RPMI7951 (cell line): ENCODE measurements at places on chromosomes 3 and 15. TPM values are rescaled to one million over a fixed set of nuclear protein-coding genes. Genes with fewer than 3 reads are reported as not detected.

- DNase-seq, result no peak
Observed at GRCh38 chr3:9314796-9315195, 48.1 kb upstream of the THUMPD3 start.

DNA sequence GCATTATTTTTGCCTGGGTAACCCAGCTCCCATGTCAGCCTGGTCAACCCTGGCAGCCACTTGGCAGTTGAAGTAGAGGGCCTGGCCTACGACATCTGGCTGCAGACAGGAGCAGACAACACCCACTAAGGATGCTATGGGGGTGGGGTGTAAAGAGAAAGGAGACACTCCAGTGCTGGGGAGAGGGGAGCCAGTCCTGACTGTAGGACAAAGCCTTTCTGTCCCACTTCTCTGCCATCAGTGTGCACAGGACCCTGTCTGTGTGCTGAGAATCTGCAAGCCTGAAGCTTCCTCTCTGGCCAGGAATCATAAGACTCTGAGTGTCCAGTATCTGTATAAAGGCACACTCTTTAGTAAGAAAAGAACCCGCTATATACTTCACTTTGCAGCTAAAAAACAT is 96.3 kb upstream of the CHRM5 start:
- no peak for DNase-seq

DNA sequence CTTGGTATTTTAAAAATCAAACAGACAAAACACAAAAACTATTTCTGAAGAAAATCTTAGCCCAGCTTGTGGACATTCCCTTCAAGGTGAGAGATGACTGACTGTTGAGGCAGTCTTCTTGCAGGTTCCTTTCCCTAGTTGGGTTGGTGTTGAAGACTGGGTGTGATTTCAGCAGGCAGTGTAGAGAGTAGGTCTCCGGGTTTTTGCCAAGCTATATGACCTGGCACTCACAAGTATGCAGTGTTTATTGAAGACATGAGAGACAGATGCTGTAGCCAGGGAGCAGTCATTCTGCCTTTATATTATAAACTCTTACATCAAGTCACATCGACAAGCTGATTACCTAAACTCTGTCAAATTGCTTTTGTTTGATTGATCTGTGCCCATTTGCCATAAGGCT is 17.5 kb downstream of the SENP8 start:
- DNase-seq, result no peak

- DNase-seq, result no peak
Observed at GRCh38 chr3:175948041-175948440, 1088.9 kb downstream of the NAALADL2 start.

DNA sequence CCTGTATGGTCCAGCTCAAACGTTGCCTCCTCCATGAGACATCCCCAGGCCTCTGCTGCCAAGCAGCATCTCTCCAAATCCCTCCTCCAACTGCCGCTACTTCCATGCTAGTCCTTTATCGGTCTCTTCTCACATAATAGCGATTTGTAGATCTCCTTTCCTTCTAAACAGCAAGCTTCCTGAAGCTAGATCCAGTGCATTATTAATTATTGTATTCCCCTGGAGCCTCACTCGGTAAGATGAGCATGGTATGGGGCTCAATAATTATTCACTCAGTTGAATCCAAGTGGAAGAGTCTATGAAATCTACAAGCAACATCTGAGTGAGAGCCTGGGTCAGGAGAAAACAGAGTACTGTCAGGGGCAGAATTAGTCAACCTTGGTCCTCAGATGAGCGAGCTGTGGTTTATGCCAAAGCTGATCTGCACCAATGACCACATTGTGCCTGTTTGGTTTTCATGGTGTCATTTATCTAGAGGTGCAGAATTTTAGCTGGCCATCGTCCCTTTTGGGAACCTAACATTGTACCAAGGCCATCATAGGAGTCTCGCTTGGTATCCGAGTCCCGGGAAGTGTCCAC is 93.8 kb upstream of the UBE2E1 start:
- peak; percentile 30 for DNase-seq

DNA sequence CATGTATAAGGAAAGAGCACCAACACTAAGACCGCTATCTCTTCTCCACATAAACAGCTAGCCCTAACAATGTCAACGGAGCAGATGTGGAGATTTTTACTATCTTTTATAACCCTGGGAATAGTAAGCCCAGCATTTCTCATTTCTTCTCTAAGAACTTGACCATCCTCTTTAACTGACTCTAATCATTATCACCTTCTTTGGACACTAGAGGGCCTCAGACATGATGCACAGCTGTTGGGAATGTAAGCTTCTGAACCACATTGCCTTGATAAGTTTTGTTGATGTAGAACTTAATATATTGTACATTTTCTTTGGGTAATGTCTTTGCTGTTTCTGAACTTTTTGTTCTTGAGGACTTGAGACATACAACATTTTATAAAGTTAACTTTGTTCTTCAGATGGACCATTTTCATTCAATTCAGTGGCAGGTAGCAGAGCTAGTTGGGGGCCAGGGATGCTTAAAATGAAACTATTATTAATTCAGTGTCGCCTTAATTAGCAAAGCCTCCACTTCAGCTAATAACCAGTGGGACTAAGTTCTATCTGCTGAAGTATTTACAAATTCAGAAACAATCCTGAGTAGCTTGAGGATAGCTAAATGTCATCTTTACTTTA is 9.6 kb upstream of the TAGLN3 start:
- DNase-seq, result peak; percentile 67

GRCh38 chr3:64278625-64279024 is 53.4 kb upstream of the PRICKLE2 start:
- DNase-seq, result peak; percentile 60

GRCh38 chr15:38130205-38130567 is 122.5 kb upstream of the SPRED1 start:
- no peak for DNase-seq

- peak; percentile 76 for DNase-seq
Observed at GRCh38 chr3:143326983-143327778, 207.6 kb downstream of the CHST2 start.

DNA sequence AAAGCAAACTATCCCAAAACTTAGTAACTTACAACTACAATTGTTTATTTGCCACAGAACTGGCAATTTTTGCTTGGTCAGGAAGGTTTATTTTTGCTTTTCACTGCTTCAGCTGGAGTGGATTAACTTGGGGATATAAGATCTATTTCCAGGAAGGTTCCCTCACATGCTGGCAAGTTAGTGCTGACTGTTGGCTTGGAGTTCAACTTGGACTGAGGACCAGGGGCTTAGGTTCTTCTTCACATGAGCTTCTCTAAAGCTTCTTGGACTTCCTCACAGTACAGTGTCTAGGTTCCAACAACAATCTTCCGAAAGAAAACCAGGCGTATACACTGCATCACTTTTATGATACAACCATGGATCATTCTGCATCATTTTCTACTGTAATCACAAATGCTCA is 264.4 kb downstream of the CHL1 start:
- DNase-seq, result no peak

DNA sequence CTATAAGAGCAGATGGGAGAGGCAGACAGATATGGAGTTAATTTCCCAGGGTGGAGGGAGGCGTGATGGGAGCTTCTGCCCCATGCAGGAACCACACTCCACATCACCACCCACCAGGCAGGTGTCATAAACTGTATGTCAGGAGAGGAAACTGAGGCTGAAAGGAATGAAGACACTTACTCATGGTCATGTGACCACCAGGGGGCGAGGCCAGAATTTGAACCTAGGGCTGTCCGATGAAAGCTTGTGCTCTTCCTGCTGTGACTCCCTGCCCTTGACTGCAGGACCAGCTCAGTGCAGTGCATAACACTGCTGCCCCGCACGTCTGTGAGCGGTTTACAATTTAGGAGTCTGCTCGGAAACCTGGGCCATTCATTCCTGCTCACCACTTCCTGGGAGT is 28.8 kb downstream of the NUP210 start:
- no peak for DNase-seq

- DNase-seq, result no peak
Observed at GRCh38 chr15:59539799-59540198, 71.8 kb upstream of the GCNT3 start.

DNA sequence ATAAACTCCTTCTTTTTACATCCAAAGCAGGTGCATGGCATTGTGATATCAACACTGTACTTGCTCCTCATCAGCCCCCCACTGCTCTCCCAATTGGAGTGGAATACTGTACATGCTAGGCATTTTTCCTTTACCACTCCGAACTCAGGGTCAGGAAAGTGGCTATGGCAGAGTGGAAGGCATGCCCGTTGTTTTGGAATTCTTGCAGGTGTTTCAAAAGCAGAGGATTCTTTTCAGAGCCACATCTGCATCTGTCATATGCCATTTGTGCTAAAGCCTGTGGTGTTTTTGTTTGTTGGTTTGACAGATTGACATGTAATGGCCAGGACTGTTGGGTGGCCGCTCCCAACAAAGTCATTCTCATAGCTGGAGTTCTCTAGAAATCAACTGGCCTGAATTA is 41.7 kb downstream of the SOX2 start:
- no peak for DNase-seq

- DNase-seq, result peak; percentile 79
Observed at GRCh38 chr3:14391033-14391432, 11.4 kb upstream of the SLC6A6 start.

GRCh38 chr3:25894101-25894500 is 104.2 kb downstream of the OXSM start:
- no peak for DNase-seq

SUMF1 gene
- total RNA-seq, result 42.5 and 43.5 TPM in 2 replicates

DNA sequence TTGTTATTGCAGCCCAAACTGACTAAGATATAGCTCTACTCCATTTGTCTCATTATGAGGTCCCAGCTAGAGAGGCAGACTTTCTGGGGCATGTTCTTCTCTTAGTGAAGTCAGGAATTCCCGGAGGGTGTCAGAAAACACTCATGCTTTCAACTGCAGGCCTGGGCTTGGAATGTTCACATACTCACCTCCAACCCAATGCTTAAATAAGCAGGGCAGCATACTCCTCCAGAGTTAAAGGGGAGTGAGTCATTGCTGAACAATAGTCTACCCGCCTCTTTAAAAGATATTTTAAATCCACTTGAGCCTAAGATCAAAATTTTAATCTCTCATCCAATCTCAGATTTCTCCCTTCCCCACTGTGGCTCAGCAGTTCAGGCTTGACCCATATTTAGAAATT is 167.8 kb upstream of the DPH6 start:
- DNase-seq, result peak; percentile 52

DNA sequence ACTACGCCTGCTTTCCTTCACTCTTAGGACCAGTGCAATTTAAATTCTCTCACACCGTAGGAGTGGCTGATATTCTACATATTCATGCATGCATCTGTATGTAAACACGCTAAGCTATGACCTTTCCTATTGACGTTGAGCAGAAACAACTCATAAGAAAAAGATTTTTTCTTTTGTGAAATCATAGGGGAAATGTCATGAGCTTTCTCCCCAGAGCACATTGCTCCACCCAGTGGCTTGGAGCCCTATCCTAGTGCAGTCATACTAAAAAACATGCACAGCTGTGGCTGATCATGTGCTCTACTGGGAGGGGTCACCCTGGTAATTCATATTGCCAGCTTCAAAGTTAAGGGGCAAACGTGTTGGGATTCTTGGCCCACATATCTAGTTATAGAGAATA is 1.8 kb upstream of the MESD start:
- DNase-seq, result peak; percentile 57

GRCh38 chr15:52114261-52115055 is 1.9 kb upstream of the BCL2L10 start:
- no peak for DNase-seq

DNA sequence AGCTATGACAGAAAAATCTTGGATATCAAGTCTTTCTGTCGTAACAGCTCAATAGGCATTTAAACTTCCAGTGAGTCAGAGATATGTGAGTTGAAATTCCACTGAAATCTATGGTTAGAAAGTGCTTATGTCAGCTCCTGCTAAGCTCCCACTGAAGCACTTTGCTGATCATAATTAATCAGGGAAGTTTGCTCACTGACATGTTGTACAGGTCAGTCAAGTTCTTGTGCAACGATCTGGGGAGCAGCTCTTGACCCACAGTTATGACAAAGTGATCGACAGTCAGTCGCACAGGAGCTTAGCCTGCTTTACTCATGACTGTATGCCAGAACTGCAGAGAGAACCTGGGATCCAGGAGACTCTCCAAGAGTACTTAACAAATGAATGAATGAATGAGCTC is 453.5 kb downstream of the SOX2 start:
- DNase-seq, result no peak

DNA sequence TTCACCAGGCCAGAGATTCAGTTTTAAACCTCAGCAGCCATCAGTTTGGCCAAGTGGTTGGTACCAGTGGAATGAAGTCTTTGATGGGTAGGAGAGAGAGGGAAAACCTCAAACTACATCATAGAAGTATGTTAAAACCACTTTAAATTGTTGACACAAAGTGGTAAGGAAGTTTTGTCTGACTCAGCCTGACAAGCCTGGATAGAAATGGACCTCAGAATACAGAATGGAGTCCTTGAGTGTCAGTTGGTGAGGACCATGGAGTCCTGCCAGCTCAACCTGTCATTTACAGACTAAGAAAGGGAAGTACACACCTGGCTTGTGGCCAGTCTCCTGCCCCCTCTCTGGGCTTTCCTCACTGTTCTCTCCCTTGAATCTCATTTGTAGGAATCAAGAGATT is 12.1 kb downstream of the EAF1 start:
- peak; percentile 54 for DNase-seq

TAGLN3 gene
- total RNA-seq, result 0.39 and 0.48 TPM in 2 replicates

DNA sequence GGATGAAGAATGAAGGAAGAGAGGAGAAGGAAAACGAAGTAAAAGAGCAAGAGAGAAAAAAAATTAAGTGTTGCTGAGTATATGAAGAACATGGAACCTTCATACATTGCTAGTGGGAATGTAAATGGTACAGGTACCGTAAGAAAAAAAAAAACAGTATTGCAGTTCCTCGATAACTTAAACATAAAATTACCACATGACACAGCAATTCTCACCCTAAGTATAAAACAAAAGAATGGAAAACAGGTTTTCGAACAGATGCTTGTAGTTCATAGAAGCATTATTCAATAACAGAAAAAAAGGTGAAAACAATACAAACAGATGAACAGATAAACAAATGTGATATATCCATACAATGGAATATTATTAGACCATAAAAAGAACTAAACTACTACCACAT is 51.6 kb downstream of the SENP7 start:
- DNase-seq, result no peak

- DNase-seq, result peak; percentile 2
Observed at GRCh38 chr15:95405447-95405846, 925.1 kb upstream of the NR2F2 start.

CFAP44 gene
- 0.59 and 1.6 TPM in 2 replicates for total RNA-seq

- peak; percentile 94 for DNase-seq
Observed at GRCh38 chr3:134242649-134243617, 7.7 kb downstream of the RYK start.
